ENCODE measurements at places on chromosomes 13 and 19. TPM values are rescaled to one million over a fixed set of nuclear protein-coding genes. Genes with fewer than 3 reads are reported as not detected.
A peak's percentile ranks its signal among the peaks of the same experiment; 100 is the strongest.

DAPK3 gene
- 155 TPM for total RNA-seq

DNA sequence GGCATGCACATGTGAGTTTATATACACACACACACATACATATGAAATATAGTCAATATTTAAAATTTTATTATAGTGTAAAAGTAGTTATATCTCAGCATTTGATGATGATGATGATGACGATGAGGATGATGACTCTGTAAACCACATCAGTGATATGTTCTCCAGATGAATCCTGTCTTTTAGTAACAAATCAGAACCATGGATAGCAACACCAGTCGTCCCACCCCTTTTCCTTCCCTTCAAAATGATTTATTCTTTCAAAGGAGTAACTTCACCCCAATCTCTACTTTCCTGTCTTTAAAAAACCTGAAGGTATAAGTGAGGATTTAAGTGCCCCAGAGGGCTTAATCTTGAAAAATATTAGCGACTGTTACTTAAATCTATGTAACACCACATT is 74.1 kb downstream of the DCLK1 start:
- H3K4me3 ChIP-seq = no peak overlapping the region
- H3K36me3 ChIP-seq = no peaks in the 10 kb centered on the region
- 0 out of 2 replicates have a peak, but pooled peaks cover 19% of the 10 kb centered on the region for H3K27me3 ChIP-seq
- DNase-seq = peak; percentile 10

DNA sequence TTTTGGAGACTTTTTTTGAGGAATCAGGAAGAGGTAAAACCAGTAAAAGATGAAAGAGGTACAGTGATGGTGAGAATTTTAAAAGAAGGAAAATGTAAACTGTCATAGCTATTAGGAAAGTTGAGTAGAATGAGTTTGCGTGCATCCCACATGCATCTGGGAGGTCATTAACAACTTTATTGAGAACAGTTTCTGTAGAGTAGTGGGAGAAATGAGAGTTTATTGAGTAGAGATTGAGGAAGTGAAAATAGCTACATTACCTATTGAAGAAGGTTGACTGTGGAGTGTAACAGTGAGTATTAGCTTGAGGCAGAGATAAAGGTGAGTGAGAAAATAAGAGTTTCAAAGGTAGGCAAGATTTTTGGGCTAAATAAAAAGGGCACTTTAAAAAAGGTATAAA is 38.7 kb downstream of the BRCA2 start:
- H3K36me3 ChIP-seq = peaks cover 14% of the 10 kb centered on the region
- DNase-seq = no peak
- no peak overlapping the region for H3K4me3 ChIP-seq
- no peaks in the 10 kb centered on the region for H3K27me3 ChIP-seq
- no peaks in the 10 kb centered on the region for H3K4me1 ChIP-seq
- H3K27ac ChIP-seq = no peak overlapping the region

GRCh38 chr13:20073775-20074174 is 87.1 kb downstream of the GJA3 start:
- H3K4me3 ChIP-seq = no peak overlapping the region
- no peak overlapping the region for H3K27ac ChIP-seq
- no peaks in the 10 kb centered on the region for H3K4me1 ChIP-seq
- DNase-seq = no peak
- H3K27me3 ChIP-seq = no peaks in the 10 kb centered on the region

DNA sequence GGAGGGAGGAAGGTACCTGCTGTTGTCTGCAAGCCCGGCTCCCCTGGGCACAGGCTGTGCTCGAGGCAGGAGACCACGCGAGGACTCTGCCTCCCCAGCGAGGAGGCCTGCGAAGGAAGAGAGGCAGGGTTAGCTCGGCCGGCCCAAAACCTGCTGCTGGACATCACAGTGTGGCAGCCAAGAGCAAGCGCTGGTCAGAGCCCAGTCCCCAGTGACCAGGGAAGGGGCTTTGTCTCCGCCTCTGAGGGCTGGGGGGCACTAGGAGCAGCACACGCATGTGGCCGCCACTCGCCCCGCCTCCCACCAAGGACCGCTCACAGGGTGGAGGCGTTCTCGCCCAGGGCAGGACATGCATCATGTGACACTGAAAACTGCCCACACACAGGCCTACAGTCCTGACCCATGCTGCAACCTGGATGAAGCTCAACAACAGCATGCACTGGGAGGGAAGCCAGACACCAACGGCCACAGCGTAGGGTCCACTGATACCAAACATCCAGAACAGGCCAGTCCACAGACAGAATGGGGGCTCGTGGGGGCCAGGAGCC is 8.5 kb downstream of the MIER2 start:
- H3K4me1 ChIP-seq = no peaks in the 10 kb centered on the region
- no peaks in the 10 kb centered on the region for H3K27me3 ChIP-seq
- H3K36me3 ChIP-seq = no peaks in the 10 kb centered on the region
- no peak overlapping the region for H3K27ac ChIP-seq
- no peak for DNase-seq
- no peak overlapping the region for H3K4me3 ChIP-seq

DNA sequence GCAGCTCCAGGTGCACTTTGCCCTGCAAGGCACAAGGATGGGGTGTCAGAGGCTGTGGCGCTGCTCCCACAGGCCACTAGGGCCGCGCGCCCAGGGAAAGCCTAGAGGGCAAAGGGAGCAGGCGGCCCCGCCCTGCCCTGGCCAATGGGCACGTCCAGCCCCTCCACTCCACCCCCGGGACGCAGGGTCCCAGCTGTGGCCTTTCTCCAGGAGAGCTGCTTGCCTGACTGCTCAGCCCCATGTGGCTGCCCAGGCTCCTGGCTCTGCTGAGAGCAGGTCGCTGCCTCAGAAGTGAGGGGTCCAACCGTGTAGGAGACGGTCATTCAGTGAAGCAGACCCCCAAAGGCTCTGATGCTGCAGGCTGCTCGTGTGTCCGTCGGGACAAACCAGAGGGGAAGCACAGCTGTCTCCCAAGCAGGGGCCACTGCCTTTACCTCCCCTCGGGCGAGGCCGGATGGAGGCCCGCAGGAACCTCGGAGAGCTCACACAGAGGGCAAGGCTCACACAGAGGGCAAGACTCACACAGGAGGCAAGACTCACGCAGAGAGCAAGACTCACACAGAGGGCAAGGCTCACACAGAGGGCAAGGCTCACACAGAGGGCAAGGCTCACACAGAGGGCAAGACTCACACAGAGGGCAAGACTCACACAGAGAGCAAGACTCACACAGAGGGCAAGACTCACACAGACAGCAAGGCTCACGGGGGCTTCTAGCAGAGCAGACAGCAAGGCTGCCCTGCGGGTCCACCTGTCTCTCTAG is 56.2 kb upstream of the C13orf46 start:
- no peaks in the 10 kb centered on the region for H3K36me3 ChIP-seq
- H3K27me3 ChIP-seq = no peaks in the 10 kb centered on the region
- H3K4me1 ChIP-seq = no peaks in the 10 kb centered on the region
- no peak overlapping the region for H3K27ac ChIP-seq

- no peak overlapping the region for H3K4me3 ChIP-seq
- no peak overlapping the region for H3K27ac ChIP-seq
- H3K36me3 ChIP-seq = peaks cover 9% of the 10 kb centered on the region
Observed at GRCh38 chr19:34408411-34408810, 4.2 kb downstream of the PDCD2L start.

All from PC-3 (cell line).